Fibroblast of the aortic adventitia (primary cell): ENCODE measurements at places on chromosomes 6 and 20. TPM values are rescaled to one million over a fixed set of nuclear protein-coding genes. Genes with fewer than 3 reads are reported as not detected.

DNA sequence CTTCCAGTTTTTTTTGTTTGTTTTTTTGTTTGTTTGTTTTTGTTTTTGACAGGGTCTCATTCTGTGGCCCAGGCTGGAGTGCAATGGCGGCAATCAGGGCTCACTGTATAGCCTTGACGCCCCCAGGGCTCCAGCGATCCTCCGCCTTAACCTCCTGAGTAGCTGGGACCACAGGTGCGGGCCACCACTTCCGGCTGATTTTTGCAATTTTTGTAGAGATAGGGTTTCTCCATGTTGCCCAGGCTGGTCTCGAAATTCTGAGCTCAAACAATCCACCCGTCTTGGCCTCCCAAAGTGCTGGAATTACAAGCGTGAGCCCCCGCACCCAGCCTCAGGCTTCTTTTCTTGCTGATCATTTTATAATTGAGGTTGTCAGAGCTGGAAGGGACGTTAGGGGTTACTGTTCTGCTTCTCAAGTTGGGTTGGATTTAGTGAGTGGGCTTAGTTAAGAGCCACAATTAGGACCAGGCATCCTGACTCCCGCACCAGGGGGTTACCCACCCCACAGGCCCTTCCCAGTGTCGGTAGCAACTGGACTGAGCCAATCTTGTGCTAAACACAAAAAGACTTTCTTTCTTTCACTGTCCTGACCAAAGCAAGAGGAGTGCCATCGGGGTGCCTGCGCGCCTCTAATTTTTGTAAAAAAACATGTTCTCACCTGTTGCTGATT, 13.1 kb upstream of the ZSCAN9 start:
- no peak for DNase-seq

Gene PROKR2
- not detected in 2 replicates for total RNA-seq

DNA sequence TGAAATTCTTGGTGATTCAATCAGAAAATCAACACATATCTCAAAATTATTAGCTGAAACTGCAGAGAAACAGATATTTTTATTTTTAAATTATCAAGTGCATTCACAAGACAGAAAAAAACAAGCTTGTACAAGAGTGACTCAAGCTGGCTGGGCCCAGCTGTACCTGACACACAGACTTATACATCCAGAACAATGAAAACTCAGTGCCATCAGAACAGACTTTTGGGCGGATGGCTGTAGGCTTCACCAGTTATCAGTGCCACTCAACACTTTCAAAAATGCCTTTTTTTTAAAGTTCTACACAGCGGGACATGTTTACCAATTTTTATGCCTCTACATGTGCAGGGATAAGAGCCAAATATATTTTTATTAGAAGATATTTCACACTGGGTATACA, 102.8 kb downstream of the MYB start:
- DNase-seq: no peak

- DNase-seq: peak; percentile 97
Observed at GRCh38 chr20:8077137-8077466, 55.0 kb upstream of the PLCB1 start.

DNA sequence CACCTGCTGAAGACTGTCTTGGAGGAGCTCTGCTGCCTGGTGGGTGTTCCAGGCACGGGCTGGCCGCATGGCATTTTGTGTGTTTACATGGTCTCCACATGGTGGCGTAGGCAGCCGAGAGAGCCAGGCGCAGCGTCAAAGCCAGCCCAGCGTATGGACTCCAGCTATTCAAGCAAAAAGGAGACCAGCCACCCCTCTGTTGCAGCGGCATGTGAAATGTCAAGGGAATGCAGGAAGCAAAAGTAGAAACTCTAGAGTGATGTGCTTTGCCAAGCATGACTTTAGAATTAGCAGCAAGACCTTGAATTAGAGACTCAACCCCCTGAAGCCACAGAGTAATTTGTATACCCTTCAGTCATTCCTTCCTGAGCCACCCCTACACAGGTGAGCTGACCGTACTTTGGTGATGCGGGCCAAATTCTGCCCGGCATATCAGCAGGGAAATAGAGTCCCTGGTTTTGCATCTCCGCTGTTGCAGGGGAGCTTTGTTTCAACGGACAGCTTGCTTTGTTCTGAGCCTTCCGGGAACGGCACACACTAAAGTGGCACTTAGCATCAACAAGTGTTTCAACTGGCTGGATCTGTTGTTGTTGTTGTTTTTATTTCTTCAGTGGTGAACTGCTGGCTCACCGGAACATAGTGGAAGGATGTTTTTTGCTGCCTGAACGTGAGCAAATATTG, 48.5 kb downstream of the FNDC1 start:
- DNase-seq: peak; percentile 23

DNA sequence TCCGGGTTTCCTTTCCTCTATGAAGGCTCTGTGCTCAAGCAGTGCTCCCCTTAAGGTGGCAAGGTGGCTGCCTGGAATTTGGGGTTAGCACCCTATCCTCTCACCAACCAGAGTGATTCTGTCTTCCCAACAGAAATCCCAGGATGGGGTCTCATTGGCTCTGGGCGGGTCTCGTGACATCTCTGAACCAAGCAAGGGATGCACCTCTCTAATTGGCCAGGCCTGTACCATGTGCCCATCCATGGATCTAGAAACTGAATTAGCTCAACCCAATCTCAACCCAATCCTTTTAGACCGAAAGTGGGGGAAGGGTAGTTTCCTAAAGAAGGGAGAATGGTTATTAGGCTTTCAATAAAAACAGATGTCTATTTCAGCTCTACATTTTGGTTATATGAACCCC, 17.6 kb upstream of the MBOAT1 start:
- no peak for DNase-seq

Gene MCHR2
- total RNA-seq: not detected in 2 replicates

DNA sequence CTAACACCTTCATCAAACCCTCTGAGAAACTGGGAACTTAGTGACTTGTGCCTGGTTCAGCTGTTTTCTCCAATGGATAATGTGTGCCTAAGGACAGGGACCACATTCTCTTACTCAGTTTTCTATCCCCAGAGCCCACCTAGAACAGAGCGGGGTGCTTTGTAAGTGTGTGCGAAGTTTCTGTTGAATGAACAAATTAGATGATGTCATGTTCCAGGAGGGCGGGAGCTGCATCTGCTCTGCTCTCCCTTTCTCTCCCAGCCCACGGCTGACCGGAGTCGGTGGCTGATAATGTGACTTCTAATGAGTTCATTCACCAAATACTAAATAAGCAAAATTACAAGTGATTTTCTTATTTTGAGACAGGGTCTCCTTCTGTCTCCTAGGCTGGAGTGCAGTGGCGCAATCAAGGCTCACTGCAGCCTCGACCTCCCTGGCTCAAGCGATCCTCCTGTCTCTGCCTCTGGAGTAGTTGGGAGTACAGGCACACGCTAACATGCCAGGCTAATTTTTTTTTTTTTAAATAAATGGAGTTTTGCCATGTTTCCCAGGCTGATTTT, 60.7 kb upstream of the FNDC1 start:
- no peak for DNase-seq
